ENCODE measurements at places on chromosomes 4 and X.

- DNase-seq = no peak
Observed at GRCh38 chrX:84175958-84176357, 12.0 kb downstream of the RPS6KA6 start.

GRCh38 chr4:94758141-94758699 lies 465 bp downstream of the BMPR1B start:
- no peak for DNase-seq

- DNase-seq = no peak
Observed at GRCh38 chr4:168337550-168337940, 19.0 kb upstream of the DDX60 start.

- no peak for DNase-seq
Observed at GRCh38 chr4:124762956-124763355, 50.4 kb upstream of the ANKRD50 start.

DNA sequence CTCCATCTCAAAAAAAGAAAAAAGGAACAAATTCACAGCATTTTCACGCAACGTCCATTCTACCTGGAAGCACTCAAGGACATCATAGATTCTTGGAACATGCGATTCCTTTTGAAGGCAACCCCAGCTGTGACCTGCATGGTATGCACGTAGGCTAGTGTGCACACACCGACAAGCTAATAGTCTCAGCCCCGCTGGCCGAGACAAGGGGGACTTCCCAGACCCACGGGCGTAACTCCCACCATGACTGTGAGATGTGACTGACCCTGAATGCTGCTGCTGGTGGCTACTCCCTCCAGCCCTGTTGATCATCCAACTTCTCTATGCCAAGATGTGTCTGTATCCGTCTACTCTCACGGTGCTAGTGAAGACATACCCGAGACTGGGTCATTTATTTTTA lies 78.3 kb downstream of the CRLF2 start:
- no peak for DNase-seq

- no peak for DNase-seq
Observed at GRCh38 chr4:92120810-92121498, 182.8 kb upstream of the GRID2 start.

DNA sequence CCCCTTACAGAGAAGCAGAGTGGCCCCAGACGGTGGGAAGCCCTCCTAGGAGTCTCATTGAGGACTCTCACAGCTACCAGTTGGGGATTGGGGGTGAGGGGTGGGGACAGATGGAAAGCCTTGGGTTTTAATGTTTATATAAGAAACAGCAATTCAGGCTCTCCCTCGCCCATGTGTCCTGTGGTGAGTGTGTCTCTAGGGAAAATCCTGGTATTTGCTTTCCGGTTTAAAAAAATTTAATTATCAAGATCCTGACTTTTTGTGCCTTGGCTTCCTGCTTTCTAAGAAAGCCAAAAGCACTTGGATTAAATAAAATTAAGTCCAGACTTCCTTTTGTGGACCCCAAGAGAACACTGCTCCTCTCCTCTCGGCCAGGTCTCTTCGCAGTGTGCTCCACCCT lies 93.8 kb downstream of the SOWAHB start:
- DNase-seq = no peak
